ENCODE measurements at places on chromosomes 7 and 10. TPM values are rescaled to one million over a fixed set of nuclear protein-coding genes. Genes with fewer than 3 reads are reported as not detected.

The BAMBI gene
- 6.5 TPM for total RNA-seq

The CYP3A7 gene
- total RNA-seq: not detected

The ZNF479 gene
- not detected for total RNA-seq

The SPDYE9 gene
- total RNA-seq: not detected

The CACNB2 gene
- total RNA-seq: 0.40 TPM

The CALHM2 gene
- total RNA-seq: 2.7 TPM

The SPDYE5 gene
- not detected for total RNA-seq

The STOX1 gene
- 0.28 TPM for total RNA-seq

The TBX20 gene
- total RNA-seq: not detected

The ATE1 gene
- 20.3 TPM for total RNA-seq

The FFAR4 gene
- 0.16 TPM for total RNA-seq

The LIPM gene
- total RNA-seq: not detected

The CPA2 gene
- total RNA-seq: not detected
